ENCODE measurements at places on chromosomes 4 and X. TPM values are rescaled to one million over a fixed set of nuclear protein-coding genes. Genes with fewer than 3 reads are reported as not detected.
A peak's percentile ranks its signal among the peaks of the same experiment; 100 is the strongest.

- peak; percentile 90 for DNase-seq
Observed at GRCh38 chrX:140040386-140040785, 75.1 kb upstream of the CXorf66 start.

GRCh38 chr4:149499726-149500125 is 315.9 kb downstream of the IQCM start:
- no peak for DNase-seq

- DNase-seq: peak; percentile 67
Observed at GRCh38 chr4:146520896-146521540, 722 bp downstream of the SLC10A7 start.

The MAGED4 gene
- not detected for total RNA-seq

The CSN1S1 gene
- not detected for total RNA-seq

The PORCN gene
- 29.2 TPM for total RNA-seq

The GASK1B gene
- 7.2 TPM for total RNA-seq

All from MCF 10A (cell line).